ENCODE measurements at places on chromosomes 4 and X.

GRCh38 chrX:49976682-49977197, 54.3 kb downstream of the CLCN5 start:
- DNase-seq: no peak

GRCh38 chr4:66062044-66062443, 391.8 kb upstream of the EPHA5 start:
- DNase-seq: no peak

GRCh38 chrX:24619647-24620046, 27.5 kb downstream of the PCYT1B start:
- no peak for DNase-seq

DNA sequence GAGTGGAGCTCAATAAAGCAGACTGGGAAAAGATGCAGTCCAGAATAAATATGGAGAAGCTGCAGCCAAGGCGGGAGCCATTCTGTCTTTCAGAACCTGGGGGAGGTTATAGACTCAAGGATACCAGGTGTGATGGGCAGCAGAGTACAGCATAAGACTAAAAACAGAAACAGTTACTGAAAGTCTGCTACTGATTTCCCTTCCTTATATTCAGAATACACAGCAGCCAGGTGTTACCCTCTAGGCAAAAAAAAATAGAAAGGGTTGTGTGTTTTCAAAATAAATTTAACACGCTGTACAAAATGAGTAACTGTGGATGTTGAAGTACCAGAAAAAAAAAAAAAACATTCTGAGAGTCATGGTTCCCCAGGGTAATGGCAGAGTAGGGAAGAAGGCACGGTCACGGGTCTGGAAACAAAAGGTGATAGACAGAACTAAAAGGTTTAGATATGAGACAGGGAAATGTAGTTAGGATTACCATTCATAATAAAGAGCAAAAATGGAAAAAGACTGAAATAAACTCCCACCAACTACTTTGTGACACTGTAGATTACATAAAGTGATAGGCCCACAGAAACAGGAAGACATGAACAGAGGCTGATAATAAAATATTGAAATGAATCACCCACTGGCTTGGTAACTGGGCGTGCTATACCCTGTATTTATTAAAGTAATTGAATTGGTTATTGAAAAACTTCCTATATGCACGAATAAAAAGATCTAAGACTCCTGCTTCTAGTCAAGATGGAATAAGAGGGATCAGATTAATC, 10.8 kb upstream of the HHIP start:
- no peak for DNase-seq

DNA sequence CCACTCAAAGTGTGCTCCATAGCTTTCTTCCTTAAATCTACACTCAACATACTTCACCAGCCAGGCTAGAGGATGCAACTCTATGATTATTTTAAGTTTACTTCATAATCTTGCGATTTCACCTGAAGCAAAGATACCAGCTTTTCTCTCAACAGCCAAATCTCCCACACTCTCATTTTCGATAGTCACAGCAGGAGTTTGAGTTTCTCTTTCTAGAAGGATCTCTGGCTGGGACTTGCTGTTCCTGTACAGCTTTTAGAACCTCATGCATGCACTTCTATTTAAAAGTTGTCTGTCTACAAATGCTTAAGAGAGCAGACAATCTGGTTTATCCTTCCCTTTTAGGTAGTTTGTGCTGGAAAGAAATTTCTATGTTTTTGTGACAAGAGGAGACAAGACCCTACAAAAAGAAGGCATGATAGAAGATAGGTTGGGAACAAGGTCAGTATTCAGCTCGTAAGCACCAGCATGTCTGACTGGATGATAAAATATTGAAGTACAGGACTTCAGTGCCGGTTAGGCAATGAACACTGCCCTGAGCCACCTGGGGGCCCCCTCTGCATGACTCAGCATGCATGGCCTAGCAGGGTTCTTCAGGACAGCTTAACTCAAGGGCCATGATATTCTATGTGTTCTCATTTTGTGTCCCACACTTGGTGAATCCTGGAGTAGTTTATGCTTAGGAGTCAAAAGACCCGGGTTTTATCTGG, 65.6 kb downstream of the ATXN3L start:
- DNase-seq: no peak

DNA sequence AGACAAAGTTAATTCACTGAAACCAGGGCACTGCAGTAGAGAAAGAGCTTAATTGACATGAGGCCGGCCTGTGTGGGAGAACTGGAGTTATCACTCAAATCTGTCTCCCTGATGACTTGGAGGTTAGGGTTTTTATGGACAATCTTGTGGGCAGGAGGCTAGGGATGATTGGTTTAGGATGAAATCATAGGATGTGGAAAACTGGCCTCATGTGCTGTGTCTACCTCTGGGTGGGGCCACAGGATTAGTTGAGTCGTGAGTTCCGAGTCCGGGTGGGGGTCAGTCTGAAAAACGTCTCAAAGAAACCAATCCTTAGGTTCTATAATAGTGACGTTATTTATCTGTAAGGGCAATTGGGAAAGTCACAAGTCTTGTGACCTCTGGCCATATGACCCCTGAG, 68.1 kb downstream of the UCHL1 start:
- DNase-seq: no peak

- DNase-seq: no peak
Measured at GRCh38 chrX:99184153-99184552, 1225.9 kb downstream of the PCDH19 start.

DNA sequence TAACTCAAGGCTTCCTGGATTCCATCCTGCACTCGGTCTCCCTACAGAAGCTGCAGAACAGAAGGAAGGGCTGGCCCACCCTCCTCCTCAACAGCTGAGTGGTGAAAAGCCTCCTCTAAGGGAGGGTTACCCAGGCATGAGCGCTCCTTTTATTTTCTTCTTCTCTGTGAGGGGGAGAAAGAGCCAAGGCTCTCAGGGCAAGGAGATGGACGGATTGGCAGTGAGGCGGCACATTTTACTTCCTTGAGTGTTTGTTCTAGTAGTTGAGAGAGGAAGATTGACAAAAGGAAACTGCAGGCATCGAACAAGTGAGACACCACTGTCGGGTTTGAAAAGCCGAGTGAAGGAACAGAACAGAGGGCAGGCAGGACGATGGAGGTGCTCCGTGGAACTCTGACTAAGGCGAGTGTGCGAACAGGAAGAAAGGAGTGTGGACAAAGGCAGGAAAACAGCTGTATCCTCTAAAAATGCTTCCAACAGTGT, 38.4 kb upstream of the STS start:
- DNase-seq: no peak

- DNase-seq: no peak
Measured at GRCh38 chr4:45741897-45742296, 382.0 kb downstream of the GABRG1 start.

DNA sequence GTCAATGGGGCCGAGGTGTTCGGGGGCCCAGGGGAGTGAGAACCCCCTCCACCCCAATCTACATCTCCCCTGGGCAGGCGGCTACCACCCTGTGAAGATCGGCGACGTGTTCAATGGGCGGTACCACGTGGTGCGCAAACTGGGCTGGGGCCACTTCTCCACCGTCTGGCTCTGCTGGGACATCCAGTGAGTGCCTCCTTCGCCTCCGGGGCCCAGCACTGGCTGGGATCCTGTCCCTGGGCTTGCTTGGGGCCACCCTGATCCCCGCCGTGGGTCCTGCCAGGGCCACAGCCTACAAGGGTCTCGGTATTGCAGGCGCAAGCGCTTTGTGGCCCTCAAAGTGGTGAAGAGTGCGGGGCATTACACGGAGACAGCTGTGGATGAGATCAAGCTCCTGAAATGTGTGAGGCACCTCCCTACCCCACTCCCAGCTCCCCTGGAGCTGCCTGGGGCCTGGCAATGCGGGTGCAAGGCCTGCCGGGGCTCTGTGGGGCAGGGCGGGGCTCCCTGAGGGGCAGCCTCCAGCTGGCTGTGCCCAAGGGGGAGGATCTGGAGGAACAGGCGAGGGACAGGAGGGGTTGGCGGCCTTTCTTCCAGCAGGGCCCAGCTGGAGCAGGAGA, 697 bp downstream of the SRPK3 start:
- no peak for DNase-seq

DNA sequence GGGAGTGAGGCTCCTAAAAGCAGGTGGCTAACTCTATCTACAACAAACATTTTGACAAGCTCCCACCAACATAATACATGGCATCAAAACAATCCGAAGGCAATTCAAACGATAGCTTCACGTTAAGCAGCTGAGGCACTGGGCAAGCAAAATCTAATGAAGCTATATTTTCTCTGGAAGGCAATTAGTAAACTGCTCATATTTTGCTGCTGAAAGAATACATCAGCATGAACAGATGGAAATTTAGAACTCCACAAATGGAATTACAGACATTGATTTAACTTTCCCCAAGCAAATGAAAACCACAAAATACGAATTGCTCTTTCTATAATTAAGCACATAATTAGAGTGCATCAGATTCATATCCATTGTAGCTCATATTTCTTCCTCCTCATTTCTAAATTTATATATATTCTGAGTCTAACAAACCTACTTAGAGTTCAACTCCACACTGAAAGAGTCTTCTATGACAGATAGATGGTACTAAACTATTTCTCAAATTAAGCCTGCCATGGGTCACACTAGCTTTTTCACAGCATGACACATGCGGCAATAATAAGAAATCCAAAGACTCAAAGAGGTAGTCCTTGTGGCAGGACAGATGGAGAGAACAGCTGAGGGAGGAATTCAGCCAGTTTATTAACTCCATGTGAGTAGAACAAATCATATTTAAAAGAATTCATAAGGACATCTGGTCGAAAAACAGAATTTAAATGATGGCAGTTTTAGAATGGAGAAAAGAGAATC, 305.4 kb downstream of the MAPK10 start:
- no peak for DNase-seq

DNA sequence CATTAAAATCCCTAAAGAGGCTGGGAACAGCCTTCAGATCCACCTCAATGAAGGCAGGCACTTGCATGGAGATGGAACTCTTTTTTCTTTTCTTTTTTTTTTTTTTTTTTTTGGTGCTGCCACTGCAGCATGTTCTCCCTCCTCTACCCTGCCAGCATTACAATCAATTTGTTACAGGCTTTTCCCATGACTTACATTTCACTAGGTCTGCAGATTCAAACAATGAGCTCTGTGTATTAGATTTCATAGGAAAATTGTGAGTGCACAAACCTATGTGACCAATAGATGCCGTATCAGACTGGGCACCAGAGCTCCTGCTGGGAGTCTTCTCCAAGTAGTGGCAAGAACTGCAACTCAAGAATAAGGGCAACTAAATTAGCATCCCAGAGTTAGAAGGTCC, 63.8 kb upstream of the GABRQ start:
- no peak for DNase-seq

- DNase-seq: no peak
Measured at GRCh38 chr4:112238833-112239232, 7.2 kb downstream of the AP1AR start.

DNA sequence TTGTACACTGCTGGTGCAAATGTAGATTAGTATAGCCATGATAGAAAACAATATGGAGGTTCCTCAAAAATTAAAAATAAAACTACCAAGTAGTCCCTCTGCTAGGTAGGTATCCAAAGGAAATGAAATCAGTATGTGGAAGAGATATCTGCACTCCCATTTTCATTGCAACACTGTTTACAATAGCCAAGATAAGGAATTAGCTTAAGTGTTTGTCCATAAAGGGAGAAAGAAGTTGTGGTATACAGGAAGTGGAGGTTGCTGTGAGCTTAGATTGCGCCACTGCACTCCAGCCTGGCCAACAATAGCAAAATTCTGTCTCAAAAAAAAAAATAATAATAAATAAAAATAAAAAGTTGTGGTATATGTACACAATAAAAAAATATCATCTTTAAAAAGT, 325.0 kb upstream of the EMCN start:
- no peak for DNase-seq

GRCh38 chr4:95317085-95317793, 231.5 kb downstream of the UNC5C start:
- DNase-seq: no peak

- DNase-seq: no peak
Measured at GRCh38 chr4:78749258-78749971, 26.7 kb upstream of the BMP2K start.

- no peak for DNase-seq
Measured at GRCh38 chr4:5952286-5952974, 59.5 kb upstream of the CRMP1 start.

DNA sequence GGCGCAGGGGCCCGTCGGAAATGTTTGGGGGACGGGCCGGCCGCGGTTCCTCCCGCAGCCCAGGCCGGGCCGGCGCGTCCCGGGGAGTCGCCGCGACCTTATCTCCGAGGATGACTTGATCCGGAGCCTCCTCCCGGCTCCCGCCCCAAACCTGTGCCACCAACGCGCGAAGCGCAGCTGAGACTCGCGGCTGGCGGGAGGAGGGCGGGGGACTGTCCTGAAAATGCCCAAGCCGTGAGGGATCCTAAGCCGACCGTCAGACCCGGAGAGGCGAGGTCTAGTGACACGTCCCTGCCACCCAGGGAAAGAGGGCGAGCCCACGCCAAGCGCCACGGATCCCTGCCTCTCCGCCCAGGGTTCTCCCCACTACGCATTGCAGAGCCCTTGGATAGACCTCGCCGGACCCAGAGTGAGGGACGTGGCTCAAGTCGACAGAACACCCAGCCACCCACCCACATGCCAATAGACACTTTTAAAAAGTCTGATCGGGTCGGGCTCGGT, 26.9 kb downstream of the UTP14A start:
- DNase-seq: no peak

DNA sequence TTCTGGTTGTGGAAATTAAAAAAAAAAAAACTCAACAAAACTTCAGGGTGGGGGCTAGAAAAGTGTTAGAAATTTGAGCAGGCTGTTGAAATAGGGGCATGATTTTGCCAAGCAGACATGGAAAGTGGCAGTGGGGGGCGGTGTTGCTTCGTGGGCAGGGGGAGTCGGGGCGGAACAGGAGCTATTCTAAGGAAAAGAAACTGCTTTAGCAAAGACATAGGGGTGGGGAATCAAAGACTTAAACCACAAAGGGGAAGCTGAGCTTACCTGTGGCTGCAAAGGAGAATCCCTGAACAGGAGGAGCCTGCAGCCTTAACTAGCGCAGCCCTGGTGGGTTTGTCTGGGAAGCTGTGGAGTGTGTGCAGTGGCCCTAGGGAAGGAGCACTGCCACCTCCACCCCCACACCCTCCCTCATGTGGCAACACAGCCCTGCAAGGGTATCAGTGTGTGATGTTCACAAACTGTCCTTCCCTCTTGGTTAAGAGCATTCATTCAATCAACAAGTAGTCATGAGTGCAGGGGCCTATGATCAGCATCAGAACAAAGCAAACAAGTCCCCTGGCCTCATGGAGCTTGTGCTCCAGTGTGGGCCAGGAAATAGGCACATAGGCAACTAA, 20.5 kb downstream of the SEL1L3 start:
- DNase-seq: no peak

DNA sequence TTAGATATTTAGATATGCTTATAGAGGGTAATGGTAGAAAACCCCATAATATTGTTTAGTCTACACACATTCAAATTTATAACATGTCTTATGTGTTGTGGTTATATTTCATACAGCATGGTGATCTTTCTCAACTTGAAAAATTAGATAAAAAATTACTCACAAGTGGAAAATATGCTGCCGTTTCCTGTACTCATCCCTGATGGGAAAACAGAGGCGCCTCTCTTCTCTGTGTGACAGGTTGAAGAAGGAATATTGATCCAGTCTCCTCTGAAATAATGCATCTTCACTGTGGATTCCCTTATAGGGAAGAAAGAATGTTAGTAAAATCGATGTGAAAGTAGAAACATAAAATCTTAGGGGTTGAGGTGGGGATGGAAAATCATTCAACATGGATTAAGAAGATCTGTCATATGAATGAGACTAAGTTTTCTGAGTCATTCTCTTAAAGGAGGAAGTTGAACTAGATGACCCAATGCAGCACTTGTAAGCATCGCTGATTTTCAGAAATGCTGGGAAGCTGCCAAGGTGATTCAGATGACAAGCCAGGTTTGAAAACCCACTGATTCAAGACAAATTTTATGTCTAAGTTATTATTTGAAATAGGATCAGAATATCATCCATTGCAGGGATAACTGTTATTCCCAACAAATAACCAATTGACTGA, 70.7 kb downstream of the ANKRD50 start:
- DNase-seq: peak; percentile 69
